ENCODE measurements at places on chromosomes 12 and 14. TPM values are rescaled to one million over a fixed set of nuclear protein-coding genes. Genes with fewer than 3 reads are reported as not detected.
A peak's percentile ranks its signal among the peaks of the same experiment; 100 is the strongest.

Gene NOC4L
- total RNA-seq: 35.6 TPM

Gene TMEM52B
- total RNA-seq: not detected

Gene MIP
- not detected for total RNA-seq

- H3K27ac ChIP-seq: no peak overlapping the region
- H3K4me1 ChIP-seq: peaks cover 61% of the 10 kb centered on the region
- no peak for DNase-seq
- peaks cover 21% of the 10 kb centered on the region for H3K36me3 ChIP-seq
- H3K27me3 ChIP-seq: no peaks in the 10 kb centered on the region
- H3K4me3 ChIP-seq: no peak overlapping the region
These were observed 51.7 kb downstream of the PPP1R12A start for GRCh38 chr12:79883216-79883615.

- peak; percentile 8 for DNase-seq
- H3K27me3 ChIP-seq: no peaks in the 10 kb centered on the region
- no peaks in the 10 kb centered on the region for H3K36me3 ChIP-seq
- no peak overlapping the region for H3K4me3 ChIP-seq
- no peak overlapping the region for H3K27ac ChIP-seq
These were observed 187.4 kb upstream of the ABCD2 start for GRCh38 chr12:39807043-39807442.
